GF-D8 (cell line): ENCODE measurements at places on chromosomes 12 and 14.

DNA sequence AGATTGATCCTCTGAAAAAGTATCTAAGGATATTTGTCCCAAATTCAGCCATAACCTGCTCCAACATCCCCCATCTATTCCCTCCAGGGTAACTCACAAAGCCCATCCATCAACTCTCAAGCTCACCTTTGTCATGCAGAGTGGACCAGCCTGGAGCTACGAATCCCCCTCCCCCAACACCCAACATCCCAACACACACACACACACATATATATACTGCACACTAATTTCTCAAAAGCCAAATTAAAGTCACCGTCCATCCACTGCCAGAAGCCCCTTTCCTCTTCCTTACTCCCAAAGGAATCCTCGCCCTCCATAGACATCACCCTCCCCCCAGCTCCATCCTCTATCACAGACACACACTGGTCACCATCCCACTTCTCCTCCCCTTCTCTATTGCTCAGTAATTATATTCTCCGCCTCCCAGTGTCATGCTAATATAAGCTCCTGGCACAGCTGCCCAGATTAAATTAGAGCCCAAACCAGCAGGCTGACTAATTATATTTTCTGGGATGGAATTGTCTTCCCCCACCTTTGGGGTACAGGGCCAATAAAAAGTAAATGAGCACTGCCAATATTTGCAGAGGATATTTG, 13.5 kb upstream of the TESPA1 start:
- DNase-seq, result no peak

DNA sequence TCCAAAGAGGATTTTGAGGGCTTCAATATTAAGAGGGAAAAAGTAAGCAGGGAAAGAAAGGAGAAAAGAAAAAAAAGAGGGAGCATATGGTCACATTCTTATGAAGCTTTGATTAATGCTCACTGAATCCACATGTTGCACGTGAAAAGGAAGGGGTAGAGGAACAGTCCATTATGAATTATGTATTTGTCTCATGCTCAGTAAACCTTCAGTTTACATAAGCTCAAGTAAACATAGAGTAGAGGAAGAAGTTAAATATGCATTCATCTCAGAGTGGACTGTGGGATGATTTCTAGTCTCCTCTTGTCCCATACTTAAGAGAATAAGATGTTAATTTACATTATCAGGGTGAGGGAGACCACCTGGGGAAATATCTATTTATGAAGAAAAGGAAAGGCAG, 334.5 kb downstream of the IPO8 start:
- no peak for DNase-seq

DNA sequence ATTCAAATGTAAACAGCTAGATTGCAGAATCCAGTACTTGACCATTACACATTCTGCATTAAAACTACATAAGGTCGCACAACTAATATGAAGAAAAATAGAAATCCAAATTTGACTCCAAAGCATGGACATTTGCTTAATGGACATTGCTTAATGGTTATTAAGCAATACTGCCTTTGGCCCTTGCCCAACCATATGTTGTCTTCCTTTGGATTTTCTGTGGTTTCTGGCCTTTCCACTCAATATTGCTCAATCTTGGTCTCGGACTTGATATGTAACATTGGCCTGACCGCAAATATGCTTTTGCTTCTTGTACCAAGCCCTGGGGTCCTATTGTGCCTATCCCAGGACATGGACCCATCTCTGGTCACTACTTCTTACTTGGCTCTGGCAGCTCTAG, 67.2 kb downstream of the PTPRR start:
- DNase-seq, result no peak

- no peak for DNase-seq
Observed at GRCh38 chr12:27779416-27779919, 565 bp upstream of the KLHL42 start.

DNA sequence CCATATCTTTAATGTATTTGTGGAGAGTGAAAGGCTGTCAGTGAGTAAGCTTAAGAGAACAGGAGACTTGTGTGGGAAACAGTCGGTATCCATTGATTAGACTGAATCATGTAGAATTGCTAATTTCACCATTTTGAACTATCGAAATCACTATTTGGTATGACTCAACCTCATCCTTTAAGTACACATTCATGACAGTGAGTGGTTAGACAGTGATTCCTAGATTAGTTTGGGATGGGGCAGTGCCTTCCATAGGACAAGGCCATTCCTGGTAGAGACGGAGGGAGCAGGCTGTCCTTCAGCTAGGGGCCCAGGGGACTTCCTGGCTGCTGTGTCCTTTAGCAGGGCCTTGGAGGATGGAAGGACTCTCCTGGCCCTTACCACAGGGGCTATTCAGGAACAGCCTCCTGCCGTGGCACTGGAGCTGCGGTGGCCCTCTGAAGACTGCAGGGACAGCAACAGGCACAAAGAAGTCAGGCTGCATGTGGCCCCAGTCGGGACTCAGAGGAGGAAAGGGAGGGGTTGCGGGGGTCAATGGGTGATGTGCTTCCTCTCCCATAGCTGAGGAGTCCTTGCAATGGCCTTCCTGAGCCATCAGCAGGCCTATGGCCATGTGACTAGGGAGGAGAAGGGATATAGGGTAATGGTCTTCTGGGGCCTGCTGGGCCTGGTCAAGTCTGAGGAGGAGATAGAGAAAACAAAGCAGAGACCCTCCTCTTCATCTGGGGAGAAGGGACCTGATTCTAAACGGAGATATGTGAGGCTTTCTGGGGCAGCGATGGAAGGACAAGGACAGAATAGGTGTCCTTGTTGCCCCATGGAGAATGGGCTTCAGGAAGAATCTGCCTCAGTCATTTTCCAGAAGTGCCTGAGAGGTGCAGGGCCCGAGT, 11.2 kb downstream of the SERPINA1 start:
- no peak for DNase-seq

DNA sequence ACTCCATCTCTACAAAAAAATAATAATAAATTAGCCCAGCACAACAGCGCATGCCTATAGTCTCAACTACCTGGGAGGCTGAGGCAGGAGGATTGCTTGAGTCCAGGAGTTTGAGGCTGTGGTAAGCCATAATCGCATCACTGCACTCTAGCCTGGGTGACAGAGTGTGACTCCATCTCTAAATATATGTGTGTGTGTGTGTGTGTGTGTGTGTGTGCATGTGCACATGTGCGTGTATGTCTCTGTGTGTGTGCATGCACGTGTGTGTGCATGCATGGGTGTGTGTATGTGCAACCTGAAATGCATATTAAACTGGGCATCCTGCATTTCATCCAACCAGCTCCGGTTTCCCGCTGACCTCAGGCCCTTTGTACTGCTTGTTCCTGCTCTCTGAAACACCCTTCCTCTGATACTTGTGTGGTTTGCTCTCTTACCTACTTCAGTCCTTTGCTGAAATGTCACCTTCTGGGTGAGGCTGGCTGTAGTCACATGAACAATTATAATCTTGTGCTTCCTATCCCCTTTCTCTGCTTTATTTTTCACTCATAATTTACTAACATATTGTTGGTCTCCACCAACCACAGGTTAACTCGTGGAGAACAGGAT, 46.9 kb downstream of the PHLDA1 start:
- DNase-seq, result no peak

DNA sequence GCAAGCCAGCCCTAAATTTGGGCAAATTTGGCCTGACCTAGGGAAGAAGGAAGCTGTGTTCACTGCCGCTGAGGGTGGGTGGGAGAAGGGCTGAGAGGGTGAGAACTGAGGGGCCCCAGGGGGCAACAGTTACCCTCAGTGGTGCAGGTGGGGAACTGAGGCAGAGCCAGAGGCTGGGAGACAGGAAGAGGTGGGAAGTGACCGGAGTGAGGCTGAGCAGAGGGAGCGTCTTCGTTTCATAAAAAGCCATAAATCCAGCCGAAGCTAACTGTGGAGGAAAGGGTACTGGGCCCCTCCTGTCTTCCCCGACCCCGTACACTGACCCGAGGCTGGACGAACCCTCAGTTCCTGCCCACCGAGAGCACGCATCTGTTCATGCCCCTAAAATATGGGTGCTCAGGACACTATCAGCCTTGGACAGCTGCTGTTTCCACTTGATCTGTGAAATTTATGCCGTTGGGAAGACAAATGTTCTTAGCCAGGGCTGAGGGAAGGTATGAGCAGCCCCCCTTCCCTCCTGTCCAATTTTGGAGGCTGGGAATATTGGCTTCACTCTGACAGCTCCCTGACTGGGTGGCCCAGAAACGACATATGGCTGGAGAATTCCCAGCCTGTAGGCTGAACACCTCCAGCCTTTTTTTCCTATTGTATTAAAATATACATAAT, 116.5 kb downstream of the KIF26A start:
- no peak for DNase-seq
